ENCODE measurements at places on chromosomes 11 and 22.

DNA sequence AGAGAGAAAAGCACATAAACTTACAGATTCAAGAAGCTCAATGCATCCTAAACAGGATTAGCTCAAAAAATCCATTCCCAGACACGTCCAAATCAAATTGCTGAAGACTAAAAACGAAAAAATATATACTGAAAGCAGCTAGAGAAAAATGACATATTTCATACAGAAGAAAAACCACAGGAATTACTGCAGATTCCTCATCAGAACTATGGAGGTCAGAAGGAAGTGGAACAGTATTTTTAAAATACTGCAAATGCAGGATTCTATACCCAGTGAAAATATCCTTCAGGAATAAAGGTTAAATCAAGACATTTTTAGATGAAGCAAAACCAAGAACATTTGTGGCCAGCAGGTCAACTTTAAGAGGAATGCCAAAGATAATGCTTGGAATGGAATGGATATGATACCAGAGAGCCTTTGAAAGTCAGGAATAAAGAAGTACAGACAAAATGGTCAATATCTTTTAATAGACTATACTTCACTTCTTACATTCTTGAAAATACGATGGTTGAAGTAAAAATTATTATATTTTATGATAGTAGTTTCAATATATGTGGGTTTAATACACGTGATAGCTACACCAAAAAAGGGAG is 352.9 kb downstream of the CTTN start:
- DNase-seq = no peak

DNA sequence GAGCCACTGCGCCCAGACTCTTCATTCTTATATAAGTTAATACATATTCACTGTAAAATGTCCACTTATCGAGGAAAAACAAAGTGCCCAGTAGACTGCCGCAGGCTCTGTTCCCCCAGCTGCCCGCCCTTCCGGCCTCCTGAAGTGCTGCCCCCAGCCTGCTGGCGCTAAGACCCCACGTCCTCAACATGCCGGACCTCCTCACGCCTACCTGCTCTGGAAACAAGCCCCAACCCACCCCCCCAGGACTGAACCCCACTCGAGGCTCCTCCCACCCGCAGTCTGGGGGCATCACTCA is 1.1 kb downstream of the GATD1 start:
- no peak for DNase-seq

DNA sequence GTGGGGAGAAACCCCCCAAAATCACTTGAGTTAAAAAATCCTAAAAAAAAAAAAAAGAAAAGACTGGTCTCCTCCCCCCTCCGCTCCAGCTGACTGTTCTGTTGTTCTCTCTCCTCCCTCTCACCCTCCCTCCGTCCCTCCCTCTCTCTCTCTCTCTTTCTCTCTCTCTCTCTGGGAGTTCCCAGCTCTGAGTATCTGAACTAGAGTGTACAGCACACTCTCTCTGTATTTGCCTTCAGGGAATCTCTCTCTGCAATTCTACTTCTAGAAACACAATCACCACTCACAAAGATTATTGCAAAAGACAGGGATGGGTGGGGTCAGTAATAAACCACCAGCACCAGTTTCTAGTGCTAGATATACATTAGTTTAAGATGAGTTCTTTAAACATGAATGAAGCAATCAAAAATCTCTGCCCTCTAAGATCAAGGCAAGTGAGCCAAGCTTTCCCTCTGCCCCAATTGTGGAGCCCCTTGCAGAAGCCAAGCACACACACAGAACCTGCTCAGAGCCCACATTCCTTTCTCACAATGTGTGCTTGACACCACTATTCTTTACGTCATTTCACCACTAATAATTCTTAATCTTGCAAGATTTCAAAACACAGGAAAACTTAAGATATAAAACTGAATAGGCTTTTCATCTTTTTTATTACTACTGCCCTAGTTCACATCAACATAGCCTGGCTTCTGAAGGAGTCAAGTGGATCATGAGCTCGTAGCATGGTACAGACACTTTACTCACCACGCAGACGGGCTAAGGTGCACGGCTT is 133.5 kb downstream of the RBFOX2 start:
- no peak for DNase-seq

GRCh38 chr22:19148417-19149046 is 1.6 kb downstream of the GSC2 start:
- DNase-seq = no peak

GRCh38 chr11:34651551-34651950 is 30.7 kb downstream of the EHF start:
- no peak for DNase-seq

DNA sequence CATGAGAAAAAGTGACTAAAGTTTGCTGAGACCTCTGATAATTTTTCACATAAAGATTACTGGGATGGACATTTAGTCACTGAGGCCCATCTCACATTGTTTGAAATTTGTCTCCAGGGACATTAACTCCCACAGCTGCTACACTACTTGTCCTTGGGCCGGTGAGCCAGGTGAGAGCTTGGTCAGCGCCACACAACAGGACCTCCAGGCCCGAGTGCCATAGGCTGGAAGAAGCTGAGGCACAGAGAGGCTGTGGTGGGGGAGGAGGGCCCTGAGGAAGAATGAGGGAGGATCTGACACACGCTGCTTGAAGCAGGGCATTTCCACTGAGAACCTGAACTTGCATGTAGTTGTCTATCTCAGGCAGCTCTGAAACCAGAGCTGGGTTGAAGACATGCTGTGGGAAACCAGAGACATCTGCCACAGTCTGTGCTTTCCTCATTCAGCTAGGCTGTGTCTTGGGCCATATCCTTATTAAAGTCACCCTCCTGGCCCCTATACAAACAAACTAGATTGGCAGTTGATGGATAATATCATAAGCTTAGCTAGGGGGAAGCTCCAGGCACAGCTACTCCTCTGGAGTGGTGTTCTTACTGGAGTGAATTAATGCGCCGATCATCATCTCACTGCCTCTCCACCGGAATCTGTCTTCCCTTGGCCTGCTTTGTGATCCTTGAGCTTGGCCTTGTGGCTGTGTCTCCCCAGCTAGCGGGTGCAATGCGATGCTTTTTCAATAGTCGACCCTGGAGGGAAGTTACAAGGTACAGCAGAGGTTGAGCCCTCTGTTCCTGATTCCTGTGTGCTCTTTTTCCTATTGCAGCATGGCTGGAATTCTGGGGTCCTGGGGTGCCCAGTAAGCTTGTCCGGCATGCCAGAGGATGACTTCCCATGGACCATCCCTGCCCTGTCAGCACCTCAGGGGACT is 225.3 kb upstream of the B3GAT1 start:
- DNase-seq = no peak

DNA sequence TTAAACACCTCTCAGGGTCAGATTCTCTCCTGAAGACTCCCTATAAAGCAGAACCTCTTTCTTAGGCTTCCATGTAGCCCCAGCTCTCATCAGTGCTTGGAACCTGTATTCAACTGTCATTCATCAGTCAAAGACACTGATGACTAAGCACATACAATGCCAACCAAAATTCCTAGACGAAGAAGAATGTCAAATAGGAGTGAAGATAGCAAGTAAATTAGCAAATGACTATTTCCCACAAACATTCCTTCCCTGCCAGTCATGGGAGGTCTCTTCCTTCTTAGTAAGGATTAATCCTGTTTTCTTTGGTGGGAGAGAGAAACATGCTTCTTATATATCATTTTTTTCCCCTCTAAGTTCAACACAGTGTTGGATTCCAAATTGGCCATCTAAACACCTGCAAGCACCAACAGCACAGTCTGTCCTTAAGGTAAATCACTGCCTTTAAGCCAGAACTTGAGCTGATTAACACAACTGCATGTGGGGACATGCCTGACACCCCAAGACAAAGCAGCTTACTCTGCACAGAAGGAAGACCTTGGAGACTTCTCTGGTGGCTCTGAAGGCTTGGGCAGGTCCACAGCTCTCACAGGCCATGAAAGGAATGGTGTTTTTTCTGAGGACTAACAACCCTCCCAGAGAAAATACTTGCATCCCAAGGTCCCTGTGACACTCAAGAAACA is 47.5 kb upstream of the ME3 start:
- DNase-seq = no peak

GRCh38 chr11:32081129-32081641 is 9.7 kb upstream of the RCN1 start:
- no peak for DNase-seq

GRCh38 chr22:48755059-48755949 is 1072.4 kb downstream of the BRD1 start:
- peak; percentile 23 for DNase-seq

DNA sequence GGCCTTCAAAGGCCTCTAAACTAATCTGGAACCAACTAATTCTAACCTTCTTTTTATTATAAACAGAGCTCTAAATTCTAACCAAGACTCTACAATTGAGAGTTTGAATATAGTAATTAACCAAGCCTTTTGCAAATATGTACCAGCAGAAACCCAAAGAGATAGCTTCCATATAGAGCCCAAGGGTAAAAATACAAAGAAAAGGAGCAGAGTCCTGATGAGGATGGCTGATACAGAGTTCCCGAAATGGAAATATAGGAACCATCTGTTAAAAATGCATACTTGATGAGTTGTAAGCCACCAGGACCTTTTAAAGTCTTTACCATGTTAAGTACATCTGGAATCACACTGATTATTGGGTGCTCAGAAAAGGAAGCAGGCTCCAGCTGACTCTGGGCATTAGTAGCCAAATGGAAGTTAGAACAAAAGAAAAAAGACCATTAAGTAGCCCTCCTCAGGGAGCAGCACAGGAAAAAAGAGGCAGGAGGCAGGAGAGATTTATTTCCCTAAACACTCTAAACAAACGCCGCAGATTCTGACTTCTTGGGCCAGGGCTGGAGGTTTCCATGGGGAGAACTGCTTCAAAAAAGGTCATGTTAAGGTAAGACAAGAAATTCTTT is 463.1 kb upstream of the FAT3 start:
- DNase-seq = no peak

GRCh38 chr22:42800451-42801251 is 56.4 kb downstream of the ARFGAP3 start:
- DNase-seq = no peak

DNA sequence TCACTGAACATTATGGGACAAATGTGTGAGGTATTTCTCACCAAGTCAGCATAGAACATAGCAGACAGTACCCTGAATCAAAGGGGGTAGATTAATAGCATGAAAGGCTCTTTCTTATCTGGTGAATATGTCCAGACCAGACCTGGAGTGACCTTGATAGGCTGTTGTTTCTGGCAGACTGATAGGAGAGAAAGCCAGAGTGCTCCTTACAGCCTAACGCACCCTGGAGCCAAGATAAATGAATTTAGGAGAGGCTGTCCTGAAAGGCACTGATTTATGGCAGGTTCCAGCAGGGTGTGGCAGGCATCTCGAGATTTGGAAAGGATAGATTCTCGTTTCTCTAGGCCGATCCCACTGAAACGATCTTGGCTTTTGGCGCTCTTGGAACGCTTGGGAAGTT is 204.6 kb downstream of the DBX1 start:
- DNase-seq = no peak

DNA sequence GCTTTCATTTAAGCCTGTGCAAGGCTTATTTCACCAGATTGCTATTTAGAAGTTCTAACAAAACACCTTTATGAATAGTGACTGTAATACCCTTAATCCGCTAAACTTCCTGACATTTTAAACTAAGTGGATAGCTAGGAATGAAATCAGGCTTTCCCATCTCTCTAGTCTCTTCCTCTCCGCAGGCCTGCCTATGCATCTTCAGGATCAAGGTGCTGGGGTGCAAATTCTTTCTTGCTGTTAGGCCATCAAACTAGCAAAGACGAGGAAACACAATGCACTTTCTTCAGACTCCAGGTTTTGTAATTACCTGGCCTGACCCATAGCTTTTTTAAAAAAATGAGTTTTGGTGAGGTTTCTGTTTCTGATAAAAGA is 149.4 kb downstream of the DBX1 start:
- no peak for DNase-seq

- no peak for DNase-seq
Measured at GRCh38 chr11:98423933-98424332, 596.8 kb upstream of the CNTN5 start.

DNA sequence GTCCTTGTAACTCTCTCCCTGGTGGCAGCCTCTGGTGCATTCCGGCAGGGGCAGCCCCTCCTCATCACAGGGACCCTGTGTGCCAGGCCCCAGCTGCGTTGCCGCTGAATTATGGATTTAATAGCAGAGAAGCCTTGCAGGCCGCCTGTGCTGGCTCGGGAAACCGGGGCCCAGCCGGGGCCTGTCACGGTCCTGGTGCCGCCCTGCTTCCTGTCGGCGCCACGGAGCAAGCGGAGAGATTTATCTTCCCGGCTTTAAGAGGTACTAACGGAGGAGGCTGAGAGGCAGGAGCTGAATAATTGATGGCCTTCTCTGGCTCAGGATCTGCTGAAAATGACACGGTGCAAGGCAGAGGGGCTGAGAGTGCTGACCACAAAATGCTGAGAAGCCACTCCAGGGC is 54.0 kb upstream of the CCDC188 start:
- DNase-seq = no peak

GRCh38 chr11:112377946-112378345 is 117.3 kb upstream of the PLET1 start:
- no peak for DNase-seq

DNA sequence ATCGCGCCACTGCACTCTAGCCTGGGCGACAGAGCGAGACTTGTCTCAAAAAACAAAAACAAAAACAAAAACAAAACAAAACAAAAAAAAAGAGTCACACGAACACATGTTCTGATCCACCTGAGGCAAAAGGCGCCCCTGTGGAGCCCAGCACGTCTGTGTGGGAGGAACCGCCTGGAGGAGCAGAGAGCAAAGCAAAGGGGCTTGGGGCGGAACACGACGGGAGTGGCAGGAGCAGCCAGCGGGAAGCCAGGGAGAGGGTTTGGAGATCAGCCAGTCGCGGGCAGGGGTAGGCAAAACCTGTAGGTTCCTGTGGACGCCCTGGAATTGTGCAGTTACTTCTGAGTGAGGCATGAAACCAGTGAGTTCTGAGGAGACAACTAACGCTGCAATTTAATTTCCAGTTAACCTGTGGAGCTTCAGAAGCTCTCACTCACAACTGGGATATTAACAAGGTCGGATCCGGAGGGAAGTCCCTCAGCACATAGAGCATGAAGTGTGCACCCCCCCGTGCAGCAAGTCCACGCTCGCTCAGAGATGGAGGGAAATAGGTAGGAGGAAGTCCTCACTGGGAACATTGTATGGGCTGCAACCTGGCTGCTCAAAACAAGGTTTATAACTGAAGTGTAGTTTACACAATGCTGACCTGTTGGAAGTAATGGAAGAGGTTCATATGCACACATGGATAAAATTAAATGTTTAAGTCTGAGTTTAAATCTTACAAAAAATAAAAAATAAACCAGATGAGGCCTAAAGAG is 13.2 kb upstream of the USP18 start:
- DNase-seq = no peak

GRCh38 chr11:61337706-61338470 is 4.9 kb downstream of the TKFC start:
- DNase-seq = no peak

DNA sequence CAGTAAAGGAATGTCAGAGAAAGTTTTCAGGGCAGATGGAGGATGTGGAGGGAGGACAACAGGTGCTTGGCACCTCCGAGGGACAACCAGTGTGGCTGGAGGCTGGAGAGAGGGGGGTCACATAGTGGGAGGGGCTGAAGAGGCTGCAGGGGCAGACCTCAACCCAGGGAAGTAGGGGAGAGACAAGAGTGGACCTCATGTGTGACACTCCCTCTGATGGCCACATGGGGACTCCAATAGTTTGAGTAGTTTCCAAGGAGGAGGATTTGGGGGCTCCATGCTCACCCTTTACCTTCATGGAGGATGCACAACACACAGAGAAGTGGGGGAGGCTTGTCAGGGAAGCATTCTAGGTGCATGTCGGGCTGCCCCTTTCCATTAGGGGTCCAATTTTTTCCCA is 35.1 kb upstream of the ASPHD2 start:
- no peak for DNase-seq

Data from GM13976 (cell line).